Epithelial cell of umbilical artery (primary cell): ENCODE measurements at places on chromosomes 4 and X. TPM values are rescaled to one million over a fixed set of nuclear protein-coding genes. Genes with fewer than 3 reads are reported as not detected.

GPR50 gene
- not detected in 2 replicates for total RNA-seq

CT45A1 gene
- not detected in 2 replicates for total RNA-seq

XPNPEP2 gene
- total RNA-seq, result not detected in 2 replicates

PLXNB3 gene
- total RNA-seq, result 0.91 and 1.3 TPM in 2 replicates
